ENCODE measurements at places on chromosomes 12 and 14. TPM values are rescaled to one million over a fixed set of nuclear protein-coding genes. Genes with fewer than 3 reads are reported as not detected.

Gene FLVCR2
- 0.40 TPM for polyA plus RNA-seq

Gene TEX22
- polyA plus RNA-seq: not detected

GRCh38 chr14:50619569-50620141 lies 48.5 kb downstream of the SAV1 start:
- H3K27ac ChIP-seq: no peak overlapping the region
- no peak for DNase-seq
- H3K4me3 ChIP-seq: no peak overlapping the region
- peaks cover 10% of the 10 kb centered on the region for H3K4me1 ChIP-seq
- H3K27me3 ChIP-seq: no peaks in the 10 kb centered on the region

DNA sequence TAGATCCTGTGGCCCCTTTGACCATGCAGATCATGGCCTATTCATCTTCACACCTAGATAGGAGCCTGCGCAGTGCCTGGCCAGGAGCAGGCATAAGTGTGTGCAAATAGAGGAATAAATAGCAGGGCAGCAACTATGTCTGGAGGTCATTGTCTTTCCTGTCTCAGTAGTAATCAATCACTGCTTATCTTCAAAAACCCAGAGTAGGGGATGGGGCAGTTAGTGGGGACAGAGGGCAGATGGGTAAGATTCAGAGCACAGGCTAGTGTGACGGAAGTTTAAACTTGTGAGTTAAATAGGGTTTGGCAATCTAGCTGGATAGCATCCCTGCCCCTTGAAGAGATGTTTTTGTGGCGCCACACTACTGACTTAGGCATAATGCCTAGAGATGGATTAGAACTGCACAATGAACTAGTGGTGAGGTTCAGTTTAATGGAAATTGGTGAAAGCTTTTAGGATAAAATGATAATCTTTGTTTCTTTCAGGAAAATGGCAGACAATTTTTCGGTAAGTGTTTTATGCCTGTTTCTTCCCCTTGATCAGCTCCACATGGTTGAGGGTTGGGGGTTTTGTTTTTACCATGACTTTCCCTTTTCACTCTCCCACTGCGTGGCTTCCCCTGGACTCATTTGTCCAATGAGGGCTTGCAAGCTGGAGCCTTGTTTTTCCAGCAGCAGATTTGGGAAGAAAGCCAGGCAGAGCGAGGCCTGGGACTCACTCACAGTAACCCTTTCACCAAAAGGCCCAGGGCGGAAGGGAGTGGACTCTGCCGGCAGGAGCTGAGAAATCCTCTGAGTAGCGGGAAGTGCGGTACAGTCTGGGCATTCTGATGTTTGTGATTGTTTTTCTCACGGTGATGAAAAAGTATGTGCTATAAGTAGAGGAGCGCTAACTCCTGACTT lies 8.1 kb downstream of the LGALS3 start:
- H3K36me3 ChIP-seq: peaks cover 62% of the 10 kb centered on the region
- H3K27me3 ChIP-seq: no peaks in the 10 kb centered on the region
- peaks cover 23% of the 10 kb centered on the region for H3K4me1 ChIP-seq

GRCh38 chr12:537772-538171 lies 78.0 kb downstream of the B4GALNT3 start:
- H3K27ac ChIP-seq: peak overlapping the region; percentile 59
- no peaks in the 10 kb centered on the region for H3K27me3 ChIP-seq
- no peaks in the 10 kb centered on the region for H3K36me3 ChIP-seq
- peaks cover 37% of the 10 kb centered on the region for H3K4me1 ChIP-seq
- DNase-seq: no peak

DNA sequence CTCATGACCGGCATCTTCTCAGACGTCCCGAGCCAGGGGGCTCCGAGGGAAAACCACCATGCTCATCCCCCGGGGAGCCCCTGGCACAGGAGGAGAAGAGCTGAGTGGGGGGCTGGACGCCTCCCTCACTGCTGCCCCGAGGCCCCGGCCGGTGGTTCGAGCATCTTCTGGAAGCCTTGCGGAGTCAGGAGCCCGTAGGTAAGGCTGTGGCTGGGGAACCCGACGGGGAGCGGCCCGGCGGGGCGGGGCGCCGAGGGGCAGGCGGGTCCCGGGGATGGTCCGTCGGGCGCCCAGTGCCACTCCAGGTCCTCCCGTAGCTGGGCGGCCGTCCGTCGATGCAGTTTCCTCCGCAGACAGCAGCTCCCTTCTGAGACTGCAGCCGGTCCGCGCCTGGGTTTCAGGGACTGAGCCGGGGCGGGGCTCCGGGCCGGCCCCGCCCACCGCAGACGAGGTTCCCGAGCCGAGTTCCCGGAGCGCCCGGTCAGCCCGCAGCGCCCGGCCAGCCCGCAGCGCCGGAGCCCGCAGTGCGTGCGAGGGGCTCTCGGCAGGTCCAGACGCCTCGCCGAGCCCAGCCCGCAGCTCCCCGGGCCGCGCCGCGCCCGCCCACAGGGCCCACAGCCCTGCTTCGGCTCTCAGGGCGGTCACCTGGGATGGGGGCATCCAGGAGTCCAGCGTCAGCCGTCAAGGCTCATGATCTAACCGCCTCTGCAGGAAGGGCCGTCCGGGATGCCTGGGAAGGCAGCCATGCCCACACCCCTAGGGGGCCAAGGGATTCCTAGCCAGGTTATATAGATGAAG lies at the start of gene PGF:
Gene PGF (minus strand): TSS at position 369 of the 798 bp plus-strand sequence. CDS start 355 bp downstream, at position 14.
- H3K27ac ChIP-seq: peak within 1 kb of the TSS; percentile 34
- peaks cover 12% of the 10 kb centered on the region for H3K36me3 ChIP-seq
- DNase-seq: no peak

DNA sequence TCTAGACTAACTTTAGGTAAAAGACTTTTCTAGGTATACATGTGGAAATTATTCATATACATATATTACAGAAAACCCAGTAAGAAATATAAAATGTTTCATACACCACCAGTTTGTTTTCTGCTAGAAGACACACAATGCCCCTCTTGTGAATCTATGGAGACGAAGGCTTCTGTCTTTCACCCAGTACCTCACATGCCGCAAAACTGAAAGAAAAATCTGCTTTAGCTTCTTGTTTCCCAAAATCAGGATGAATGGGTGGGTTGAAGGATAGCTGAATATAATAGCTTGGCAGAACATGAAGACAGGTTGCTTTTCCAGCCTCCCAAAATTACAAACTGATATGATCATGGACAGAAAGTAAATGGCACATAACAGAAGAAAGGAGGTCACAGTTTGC lies 1.3 kb downstream of the TAS2R30 start:
- no peaks in the 10 kb centered on the region for H3K27me3 ChIP-seq
- no peak overlapping the region for H3K27ac ChIP-seq
- no peak for DNase-seq

DNA sequence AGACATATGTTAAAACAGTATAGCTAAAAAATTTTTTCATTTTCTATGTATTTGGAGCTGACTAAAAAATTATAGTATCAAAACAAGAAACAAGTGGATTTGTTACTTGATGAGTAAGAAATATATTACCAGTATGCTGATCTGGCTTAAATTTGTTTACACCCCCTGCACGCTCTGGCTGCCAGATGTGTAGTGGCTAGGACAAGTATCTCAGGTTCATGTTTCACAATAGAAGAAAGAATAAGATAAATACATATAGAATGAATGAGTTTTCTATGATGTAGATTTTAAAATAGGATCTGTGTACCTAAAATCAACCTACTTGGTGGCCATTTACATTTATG lies 13.1 kb downstream of the NAA30 start:
- H3K4me1 ChIP-seq: peaks cover 3% of the 10 kb centered on the region
- H3K27ac ChIP-seq: no peak overlapping the region
- no peaks in the 10 kb centered on the region for H3K27me3 ChIP-seq
- H3K36me3 ChIP-seq: peaks cover 11% of the 10 kb centered on the region

Measured in keratinocyte (primary cell).